Left colon (tissue), 2 donors: ENCODE measurements at places on chromosomes 3 and 15.

GRCh38 chr3:161682715-161683114 is 186.1 kb downstream of the OTOL1 start:
- no peak for DNase-seq

DNA sequence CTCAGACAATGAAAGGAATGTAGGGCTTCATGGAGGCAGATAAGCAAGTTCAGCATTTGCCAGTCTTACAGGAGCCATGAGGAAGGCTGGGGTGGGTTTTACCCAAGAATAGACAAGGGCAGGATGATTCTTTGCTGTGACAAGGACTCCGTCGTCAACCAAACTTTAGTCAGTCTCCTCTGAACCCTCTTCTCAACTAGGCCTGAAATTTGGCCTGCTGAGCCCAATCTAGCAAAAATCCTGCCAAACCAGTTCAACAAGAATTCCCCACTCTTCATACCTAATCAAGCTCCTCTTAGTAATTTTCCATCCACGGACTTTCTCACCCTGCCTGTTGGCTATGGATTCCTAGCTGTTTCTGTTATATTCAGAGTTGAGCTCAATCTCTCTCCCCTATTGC is 280.5 kb downstream of the TBL1XR1 start:
- DNase-seq, result no peak

DNA sequence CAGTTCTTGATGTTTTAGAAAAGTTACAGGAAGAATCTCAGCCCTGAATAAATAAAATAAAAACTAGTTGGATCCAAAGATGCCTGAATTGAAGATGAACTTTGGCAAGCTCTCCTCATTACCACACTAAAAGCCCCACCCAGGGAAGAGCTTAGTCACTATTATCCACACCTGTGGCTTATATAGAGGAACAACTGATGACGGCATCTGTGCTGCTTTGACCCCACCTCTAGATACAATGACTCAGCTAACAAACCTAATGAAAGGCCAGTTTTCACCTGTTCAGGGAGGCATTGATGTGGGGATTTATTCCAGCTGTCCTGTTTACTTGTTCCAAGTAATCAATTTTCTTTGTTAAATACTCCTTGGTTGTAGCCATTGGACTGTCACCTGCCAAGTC is 604.7 kb upstream of the EPHA6 start:
- DNase-seq, result no peak

GRCh38 chr15:45185069-45185779 is 2.5 kb downstream of the SHF start:
- DNase-seq, result no peak

- DNase-seq, result no peak
Measured at GRCh38 chr3:64395490-64395889, 170.2 kb upstream of the PRICKLE2 start.

- DNase-seq, result no peak
Measured at GRCh38 chr15:95448531-95449229, 881.8 kb upstream of the NR2F2 start.

DNA sequence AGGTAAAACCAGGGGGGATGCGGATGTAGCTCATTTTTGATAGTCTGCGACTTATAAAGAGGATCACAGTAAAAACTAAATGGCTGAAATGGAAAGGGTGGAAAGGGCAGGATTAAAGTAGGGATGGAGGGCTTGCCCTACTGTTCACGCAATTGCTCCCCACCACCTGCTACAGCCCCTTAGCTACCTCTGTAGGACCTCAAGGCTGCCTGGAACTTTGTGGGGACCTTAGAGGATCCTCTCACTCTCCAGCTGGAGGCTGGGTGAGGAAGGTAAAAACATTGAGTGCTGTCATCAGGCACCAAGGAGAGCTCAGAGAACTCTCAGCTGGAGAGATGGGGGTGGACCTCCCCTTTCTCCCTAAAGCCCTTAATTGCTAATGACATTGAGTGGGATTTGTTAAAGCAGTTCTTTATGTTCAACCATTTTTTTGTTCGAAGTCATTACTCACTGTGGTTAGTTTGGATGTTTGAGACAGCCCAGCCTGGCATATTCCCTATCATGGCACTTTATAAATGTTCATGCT is 213.0 kb downstream of the CLSTN2 start:
- DNase-seq, result no peak

DNA sequence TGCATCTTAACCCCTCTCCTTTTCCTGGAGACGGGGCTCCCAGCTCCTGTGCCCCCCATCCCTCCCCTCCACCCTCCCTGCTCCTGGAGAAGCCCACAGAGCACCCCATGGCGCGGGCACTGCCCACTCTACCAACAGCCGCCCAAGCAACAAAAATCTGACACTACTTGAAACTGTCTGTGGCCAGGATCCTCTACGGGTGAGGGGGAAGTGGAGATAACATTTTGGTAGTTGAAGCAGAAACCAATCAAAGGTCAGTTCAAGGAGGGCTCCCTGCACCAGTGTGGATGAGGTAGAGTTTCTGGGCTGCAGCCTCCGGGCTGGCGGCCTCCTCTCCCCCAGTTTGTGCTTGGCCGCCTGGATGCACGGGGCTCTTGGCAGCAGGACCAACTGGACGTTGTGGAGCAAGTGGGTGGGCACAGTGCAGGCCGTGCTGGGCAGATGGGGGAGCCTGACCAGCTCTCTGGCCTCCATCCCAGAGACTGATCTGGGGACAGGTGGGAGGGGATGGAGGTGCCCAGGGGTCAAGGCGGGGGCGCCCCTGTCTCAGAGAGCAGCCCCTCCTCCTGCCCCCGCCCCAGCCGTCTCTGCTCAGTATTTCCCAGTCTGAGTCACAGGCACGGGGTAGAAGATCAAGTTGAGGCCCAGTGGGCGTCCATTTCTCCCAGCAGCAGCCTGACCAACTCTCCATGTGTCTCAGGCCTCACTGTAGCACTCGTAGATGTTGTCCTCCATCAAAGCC is 12.8 kb downstream of the H1-8 start:
- no peak for DNase-seq
